Gastroesophageal sphincter (tissue), 4 donors: ENCODE measurements at places on chromosomes 2 and 18.
A peak's percentile ranks its signal among the peaks of the same experiment; 100 is the strongest.

- no peak for ATAC-seq
Measured at GRCh38 chr2:239496700-239497099, 95.9 kb upstream of the HDAC4 start.

DNA sequence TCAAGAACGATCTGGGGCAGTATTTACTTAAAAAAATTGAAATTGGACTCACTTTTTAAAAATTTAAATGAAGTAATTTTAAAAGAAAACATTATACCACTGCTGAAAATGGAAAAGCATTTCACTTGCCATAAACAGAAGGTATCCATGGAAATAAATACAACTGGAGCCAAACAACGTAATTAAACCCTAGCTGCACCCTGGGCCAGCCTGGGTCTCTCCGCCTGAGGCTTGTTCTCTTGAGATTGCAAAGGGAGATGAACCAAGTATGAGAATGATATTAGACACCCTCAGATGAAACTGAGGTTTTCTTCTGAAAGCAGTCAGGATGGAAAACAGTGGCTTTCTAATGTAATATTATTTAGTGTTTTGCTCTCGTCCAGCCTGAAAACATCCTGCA, 264.4 kb downstream of the KCNE4 start:
- ATAC-seq = no peak

DNA sequence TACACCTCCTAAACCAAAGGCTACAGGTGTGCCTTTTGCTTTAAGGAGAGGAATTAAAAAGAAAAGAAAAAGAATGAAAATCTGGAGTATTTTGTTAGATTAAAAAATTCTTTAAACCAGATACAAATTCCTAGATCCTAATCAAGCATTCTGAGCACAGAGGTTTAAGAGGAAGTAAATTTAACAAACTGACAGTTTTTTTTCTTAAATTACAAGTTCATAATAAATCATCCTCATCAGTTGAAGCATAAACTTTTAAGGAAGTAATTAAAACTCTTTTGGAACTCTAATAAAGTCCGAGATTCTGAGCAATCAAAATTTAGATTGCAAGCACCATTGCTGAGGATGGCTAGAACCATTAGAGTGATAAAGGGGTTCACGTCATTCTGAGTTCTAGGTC, 75.1 kb downstream of the POLE4 start:
- no peak for ATAC-seq

DNA sequence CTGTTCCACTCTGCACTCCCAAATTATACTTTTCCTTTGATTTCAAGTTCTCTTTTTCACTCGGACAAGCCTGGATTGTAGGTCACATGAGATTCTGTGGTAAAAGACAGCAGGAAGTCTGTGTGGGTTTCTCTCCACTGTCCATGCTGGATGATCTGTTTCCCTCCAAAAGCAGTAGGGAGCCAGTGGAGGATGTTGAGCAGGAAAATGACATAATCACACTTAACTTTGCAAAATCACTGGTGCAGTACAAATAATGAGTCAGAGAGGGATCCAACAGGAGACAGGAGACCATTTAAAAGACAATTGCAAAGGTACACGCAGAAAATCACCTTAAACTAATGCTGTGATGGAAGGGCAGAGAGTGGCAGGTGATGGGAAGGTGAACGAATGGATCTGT, 301.3 kb downstream of the ZNF407 start:
- no peak for ATAC-seq

- ATAC-seq = no peak
Measured at GRCh38 chr2:206230060-206230762, 44.3 kb upstream of the ZDBF2 start.

DNA sequence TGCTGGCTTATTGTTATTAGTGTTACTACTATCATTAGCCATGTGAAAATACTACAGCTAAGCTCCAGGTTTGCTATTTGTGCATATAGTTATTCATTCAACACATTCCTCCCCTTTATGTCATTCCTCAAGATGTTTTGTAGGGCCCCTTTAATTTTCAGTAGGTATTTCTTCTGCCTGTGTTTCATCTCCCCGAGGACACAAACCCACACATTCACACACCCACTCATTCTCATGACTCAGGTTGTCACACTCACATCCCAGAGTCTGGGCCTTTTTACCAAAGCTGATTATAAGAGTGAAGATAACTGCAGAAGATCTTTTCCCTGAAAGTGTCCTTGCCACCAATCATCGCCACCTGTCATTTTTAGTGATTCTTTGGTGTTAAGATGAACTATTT, 68.6 kb upstream of the SPOPL start:
- no peak for ATAC-seq

DNA sequence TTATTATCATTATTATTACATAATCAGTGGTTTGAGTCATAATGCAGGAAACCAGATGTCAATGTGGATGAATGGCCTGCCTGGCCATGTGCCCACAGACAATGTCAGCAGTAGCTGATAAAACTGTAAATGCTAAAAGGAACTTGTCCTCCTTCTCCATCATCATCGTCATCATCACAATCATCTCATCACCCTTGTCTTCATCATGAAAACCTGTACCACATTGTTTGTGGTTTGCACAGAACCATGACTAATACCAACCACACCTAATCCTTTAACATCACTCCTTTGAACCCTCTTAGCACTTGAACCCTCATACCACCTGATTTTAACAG, 96.0 kb downstream of the HNMT start:
- ATAC-seq = peak; percentile 41

GRCh38 chr2:70959271-70959761, 19.1 kb upstream of the ANKRD53 start:
- no peak for ATAC-seq
